ENCODE measurements at places on chromosomes 5 and 9.

DNA sequence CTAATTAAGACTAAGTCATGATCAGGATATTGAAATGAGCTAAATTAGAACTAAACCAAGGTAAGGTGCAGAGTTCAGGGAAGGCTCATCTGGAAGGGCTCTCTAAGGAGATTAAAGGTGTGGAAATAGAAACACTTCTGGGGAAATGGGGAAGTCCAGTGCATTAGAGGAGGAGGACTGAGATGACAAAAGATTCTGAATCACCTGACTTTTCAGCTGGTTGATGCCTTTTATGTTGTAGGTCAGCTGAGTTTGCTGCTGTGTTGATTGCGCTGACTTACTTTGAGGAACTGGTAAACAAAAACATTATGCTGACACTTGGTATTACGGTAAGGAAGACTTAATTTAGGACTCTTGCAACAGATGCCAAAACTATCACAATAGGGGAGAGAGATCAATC lies 23.8 kb downstream of the IFNA5 start:
- DNase-seq = no peak

- no peak for DNase-seq
These were observed 67.8 kb downstream of the NRG2 start for GRCh38 chr5:139975306-139975705.

GRCh38 chr5:83368319-83368718 lies 103.2 kb upstream of the VCAN start:
- DNase-seq = no peak

DNA sequence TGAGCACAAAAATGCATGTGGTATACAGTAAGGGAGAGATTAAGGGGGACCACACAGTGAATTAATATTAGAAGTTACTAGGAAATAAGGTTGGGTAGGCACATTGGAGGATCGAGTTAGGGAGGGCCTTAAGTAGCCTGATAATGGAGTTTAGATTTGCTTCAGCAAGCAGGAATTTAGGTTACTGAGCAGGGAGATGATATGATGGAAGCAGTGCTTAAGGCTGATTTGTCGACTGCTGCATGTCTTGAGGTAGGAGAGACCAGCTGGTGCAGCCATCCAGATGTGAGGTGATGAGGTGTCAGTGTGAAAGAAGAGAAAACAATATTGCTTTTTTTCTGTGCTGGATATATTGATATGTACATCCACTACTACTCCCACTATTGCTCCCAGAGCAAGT lies 55.2 kb upstream of the ACTBL2 start:
- no peak for DNase-seq

DNA sequence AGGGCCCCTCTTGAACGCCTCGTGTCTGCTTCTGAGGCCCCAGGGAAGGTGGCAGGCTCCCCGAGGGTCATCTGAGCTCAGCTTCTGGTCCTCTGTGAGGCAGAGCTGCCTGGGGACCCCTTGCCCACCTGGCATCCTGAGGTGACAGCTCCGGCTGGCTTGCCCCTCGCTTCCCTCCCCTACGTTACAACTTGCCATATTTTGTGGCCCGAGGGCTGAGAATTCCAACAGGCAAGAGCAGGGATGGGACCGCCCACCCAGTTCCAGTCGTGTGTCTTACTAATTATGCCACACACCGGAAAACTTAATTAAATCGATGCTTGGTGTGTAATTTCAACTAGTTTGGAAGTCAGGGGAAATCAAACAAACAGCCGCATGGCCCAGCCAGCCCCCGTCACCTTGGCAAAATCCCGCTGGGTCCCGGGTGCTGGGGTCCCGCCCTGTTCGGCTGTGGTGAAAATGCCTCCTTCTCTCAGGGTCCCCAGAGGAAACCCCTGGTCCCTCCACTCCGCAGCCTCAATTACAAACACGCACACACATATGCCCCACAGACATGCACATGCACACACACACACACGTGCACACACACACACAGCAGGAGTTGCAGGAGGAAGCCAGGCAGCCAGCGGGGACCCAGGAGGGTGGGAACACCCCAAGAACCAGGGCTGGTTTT lies 221.0 kb upstream of the IER5L start:
- DNase-seq = peak; percentile 26

GRCh38 chr9:93893899-93894690 lies 61.1 kb downstream of the BARX1 start:
- DNase-seq = peak; percentile 13

- DNase-seq = peak; percentile 40
These were observed 545 bp downstream of the CDKN2B-AS1 start for GRCh38 chr9:21995006-21995665.

GRCh38 chr5:79436821-79437220 lies 77.1 kb downstream of the HOMER1 start:
- no peak for DNase-seq

DNA sequence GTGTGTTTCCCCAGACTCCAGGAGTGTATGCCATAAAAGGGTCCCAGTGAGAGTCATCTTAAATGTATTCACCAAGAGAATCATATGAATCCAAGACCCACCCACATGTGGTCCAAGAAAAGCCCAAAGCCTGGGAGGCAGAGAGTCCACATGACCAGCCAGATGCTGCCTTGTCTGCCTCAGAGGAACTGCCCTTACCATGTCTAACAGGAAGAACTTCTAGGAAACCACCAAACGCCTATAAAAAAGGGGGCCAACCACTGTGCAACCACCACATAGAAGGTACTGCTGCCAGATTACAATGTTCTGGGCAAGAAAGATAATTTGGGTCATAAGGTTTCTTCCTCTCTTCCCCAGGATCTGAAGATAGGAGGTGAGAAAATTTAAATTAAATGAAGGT lies 129.8 kb upstream of the SLC24A2 start:
- DNase-seq = no peak

DNA sequence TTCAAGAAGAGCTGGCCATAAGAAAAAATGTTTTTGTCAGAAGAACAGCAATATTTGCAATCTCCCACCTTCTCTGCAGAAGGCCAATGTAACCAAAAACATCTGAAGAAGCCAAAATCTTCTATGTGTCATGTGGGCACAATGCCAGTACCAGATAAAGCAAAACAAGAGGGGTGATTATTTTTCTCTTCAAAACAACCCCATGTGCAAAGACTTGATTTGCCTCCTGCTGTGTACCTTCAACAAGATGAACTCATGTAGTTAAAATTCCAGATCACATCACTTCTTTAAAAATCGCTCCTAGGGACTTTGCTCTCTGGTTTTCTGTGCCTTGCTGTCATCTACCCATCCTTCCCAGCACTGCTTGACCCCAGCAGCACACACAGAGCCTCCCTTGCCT lies 134.0 kb upstream of the MAP3K1 start:
- no peak for DNase-seq

- no peak for DNase-seq
These were observed 84.5 kb upstream of the RPS23 start for GRCh38 chr5:82362636-82363035.

- peak; percentile 33 for DNase-seq
These were observed 11.1 kb downstream of the ZNF608 start for GRCh38 chr5:124735169-124735858.

DNA sequence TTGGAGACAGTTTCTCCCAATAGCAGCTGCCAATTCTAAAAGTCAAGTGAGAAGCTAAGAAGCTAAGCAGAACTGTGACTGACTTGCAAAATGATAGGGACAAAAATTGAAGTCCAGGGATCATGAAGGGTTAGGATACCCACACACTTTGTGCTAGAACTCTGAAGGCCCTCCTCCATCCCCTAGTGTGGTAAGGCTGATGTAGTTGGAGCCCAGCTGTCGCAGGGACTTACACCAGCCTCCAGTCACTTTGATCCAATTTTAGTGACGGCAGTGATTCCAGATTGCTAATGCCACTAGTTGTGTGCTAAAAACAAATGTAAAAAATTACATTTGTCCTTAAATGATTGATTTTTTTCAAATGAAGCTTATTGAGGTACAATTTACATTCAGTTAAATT lies 742.7 kb upstream of the ZNF608 start:
- DNase-seq = no peak

- DNase-seq = no peak
These were observed 16.6 kb downstream of the FAT2 start for GRCh38 chr5:151574444-151574996.

DNA sequence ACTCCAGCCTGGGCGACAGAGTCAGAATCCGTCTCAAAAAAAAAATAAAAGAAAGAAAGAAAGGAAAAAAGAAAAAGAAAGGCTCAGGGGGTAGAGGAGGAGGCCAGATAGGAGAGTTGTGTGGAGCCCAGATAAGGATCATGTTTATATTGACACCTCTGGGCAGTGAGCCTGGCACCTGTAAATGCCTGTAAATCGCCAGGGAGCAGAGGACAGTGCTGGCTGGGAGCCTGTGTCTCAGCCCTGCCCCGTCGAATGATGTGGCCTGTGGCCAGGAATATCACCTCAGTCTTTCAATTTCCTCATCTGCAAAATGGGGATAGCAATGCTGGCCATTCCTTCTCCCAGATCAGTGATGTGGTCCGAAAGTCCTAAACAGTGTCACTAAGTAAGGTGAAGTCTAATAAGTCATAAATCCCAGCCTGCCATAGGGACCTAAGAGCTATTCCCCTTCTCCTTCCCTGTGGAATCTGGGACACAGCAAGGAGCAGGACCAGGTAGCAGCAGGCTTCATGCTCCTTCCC lies 10.3 kb upstream of the ABO start:
- no peak for DNase-seq

GRCh38 chr5:125175348-125176004 lies 429.0 kb upstream of the ZNF608 start:
- no peak for DNase-seq

GRCh38 chr5:8157320-8157822 lies 288.4 kb downstream of the MTRR start:
- DNase-seq = no peak

DNA sequence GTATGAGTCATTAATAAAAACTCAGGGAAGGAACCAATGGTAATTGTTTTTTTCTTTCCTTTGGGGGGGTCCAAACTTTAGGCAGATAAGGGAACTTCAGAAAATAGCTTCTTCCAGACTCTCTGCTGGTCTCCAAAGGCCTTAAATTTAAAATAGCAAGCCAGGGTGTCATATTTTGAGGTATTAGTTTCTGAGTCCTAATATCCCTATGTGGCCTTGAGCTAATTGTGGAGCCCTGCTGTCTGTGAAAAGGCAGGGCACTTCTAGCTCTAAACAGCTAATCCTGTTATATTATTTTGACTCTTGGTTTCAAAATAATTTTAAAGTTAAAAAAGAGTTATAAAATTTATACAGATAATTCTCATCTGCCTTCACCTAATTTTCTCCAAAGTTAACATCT lies 195.7 kb upstream of the PPP1R2B start:
- DNase-seq = no peak

GRCh38 chr9:98980291-98980690 lies 36.6 kb downstream of the COL15A1 start:
- DNase-seq = no peak

DNA sequence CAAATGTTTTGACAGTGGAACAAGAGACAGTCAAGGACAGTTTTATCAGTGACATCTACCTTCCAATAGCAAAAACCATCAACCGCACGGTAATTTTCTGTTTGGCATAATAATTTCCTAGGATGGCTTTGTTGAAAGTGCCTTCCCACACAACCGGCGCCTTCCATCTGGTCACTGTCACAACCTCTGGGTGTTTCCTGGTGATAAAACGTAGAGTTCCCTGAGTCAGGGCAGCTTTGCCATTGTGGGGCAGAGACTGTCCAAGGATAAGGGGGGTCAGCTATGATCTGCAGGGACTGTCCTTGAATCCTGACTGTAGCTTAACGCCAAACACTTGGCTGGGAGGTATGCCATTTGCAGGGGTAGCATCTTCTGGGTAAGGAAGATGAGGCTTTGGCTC lies 47.6 kb downstream of the GGTA1 start:
- DNase-seq = no peak

DNA sequence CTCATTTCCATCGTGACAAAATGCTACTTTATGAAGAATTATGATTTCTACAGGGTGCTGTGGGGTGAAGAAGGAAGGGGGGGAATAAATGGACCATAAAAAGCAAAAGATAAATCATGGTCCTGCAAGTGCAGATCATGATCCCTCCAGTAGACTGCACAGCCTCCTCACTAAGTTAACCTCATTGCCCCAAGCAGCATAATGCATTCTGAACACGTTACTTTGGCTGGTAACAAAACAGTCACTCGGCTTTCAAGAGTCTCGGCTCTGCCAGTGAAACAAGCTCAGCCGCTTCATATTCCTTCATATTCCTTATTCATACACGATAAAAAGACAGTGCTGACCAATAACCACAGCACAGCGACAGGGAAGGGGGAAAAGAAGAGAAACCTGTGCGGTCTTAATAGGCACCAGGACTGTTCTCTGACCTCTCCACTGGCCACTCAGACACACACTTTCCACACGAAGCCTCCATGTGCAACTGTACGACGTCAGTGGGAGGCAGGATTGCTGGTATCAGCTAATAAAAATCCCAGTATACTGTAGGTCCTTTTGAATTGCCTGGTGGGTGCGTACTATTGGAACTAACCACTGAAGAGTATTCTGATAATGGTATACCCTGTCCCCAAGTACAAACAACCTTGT lies 60.5 kb downstream of the ANKH start:
- DNase-seq = no peak

GRCh38 chr5:154618696-154619095 lies 136.5 kb upstream of the LARP1 start:
- DNase-seq = no peak

- DNase-seq = no peak
These were observed 184.0 kb downstream of the ACTL7B start for GRCh38 chr9:108671794-108672193.

GRCh38 chr5:156594406-156594805 lies 255.7 kb upstream of the PPP1R2B start:
- no peak for DNase-seq

DNA sequence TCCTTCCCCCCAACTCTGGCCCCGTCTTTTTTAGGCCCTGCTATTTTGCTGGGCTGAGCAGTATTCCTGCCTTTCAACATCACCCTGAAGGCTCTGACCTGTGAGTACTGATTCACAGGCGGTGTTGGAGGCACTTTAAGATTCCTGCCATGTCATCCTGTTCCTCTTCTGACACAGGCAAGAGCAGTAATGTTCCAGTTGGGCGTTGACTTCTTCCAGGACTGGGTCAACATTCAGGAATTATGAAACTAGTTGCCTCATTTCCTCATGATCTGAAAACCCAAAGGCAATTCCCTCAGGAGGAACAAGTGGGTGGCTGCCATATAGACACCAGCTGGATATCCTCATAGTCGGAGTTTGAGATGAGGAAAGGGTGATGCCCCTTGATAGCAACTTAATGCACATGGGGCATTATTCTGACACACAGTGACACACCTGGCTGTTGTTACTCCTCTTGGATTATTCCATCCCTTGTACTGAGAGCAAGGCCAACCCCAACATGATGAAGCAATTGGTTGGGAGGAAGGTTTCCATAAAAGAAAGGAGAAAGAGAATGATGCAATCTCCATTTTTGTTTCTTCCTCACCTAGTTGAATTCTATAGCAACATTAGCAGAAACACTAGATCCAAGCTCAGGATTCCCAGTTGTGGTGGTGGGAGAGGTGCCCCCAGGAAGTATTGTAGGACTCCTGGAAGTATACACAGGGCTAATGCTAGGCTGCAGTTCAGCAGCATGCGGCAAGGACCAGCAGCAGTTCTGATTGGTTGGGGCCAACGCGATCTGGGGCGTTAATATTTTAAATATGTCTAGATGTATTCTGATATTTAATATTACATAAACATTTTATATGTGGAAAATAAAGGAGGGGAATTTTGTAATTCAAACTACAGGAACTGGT lies 19.6 kb upstream of the GLRX start:
- no peak for DNase-seq
